ENCODE measurements at places on chromosomes 7 and 10.

- no peak for DNase-seq
Observed at GRCh38 chr10:670038-670437, 19.4 kb downstream of the DIP2C start.

DNA sequence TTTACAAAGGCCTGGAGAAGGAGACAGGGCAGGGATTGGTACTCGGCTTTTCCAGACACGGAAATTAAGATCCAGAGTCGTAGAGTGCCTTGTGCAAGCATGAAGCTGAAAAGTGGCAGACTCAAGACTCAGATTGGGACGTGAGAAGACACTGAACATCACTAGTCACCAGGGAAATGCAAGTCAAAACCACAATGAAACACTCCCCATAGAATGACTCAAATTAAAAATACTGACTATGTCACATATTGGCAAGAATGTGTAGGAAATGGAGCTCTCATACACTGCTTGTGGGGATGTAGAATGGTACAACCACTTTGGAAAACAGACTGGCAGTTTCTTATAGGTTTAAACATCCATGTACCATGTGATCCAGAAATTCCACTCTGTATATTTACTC is 472.0 kb downstream of the RPS24 start:
- no peak for DNase-seq

DNA sequence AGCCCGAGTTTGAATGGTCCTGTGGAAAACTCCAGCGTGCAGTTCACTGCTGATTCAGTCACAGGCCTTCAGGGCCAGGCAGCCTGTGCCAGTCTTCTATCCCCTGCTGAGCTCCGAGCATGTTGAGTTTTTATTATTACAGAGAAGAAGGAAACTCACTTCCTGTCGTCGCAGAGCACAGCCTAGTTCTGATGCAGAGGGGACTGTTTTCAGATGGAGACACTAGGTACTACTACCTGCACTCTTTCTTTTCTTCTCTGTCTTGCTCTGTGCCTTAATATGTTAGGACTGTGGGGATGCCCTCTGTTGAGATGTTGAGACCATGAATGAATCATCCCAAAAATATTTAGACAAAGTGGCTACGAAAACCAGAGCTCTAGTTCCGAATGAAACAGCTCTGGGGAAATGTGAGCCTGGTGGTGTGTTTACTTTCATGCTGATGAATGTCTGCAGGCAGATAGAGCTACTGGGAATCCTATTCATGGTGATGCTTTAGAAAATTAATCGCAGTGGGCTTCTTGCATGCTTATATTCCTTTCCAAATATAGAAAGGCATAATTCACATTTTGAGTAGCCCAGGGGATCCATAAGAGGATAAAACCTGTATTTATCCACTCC is 29.6 kb downstream of the CASP7 start:
- DNase-seq, result no peak

DNA sequence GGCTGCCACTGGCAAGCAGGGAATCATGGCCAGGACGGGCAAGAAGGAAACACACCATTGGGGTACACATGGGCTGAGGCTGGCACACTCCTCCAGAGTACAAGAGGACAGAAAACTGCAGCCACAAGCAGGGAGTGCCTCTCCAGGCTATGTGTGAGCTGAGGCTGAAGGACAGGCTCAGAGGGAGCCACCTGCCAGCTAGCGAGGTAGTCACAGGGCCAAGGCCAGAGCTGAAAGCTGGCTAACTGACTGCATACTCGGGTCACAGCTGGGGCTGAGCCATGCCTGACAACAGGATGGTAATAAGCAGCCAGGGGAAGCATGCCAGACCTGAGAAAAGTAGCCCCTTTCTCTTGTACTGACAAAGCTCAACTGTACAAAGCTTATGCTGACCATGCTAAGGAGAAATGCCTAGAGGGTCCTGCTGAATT is 52.0 kb downstream of the KIF5B start:
- no peak for DNase-seq

DNA sequence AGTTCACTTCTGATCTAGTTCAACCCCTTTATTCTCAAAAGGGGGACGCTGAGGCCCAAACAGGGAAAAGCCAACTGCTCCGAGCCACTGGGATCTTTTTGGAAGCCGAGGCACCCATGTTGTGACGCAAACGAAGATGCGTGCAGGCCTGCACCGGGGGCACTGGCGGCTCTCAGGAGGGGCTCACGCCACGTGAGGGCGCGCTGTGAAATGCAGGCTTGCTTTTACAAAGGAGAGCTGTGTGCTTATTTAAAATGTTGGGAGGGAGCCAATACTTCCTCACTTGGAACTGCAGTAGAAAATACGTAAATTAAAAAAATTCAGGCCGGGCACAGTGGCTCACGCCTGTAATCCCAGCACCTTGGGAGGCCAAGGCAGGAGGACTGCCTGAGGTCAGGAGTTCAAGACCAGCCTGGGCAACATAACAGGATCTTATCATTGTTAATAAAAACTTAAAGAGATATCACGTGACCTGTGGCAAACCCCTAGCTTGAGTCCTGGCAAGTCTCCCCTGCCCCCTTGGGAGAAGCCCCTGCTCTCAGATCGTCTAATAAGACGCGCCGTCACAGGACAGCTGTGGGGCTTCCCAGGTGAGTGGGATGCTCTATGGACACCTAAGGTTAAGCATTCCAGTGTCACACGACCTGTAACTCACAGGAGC is 16.3 kb downstream of the BRI3 start:
- DNase-seq, result no peak
